ENCODE measurements at places on chromosomes 3 and 15.

DNA sequence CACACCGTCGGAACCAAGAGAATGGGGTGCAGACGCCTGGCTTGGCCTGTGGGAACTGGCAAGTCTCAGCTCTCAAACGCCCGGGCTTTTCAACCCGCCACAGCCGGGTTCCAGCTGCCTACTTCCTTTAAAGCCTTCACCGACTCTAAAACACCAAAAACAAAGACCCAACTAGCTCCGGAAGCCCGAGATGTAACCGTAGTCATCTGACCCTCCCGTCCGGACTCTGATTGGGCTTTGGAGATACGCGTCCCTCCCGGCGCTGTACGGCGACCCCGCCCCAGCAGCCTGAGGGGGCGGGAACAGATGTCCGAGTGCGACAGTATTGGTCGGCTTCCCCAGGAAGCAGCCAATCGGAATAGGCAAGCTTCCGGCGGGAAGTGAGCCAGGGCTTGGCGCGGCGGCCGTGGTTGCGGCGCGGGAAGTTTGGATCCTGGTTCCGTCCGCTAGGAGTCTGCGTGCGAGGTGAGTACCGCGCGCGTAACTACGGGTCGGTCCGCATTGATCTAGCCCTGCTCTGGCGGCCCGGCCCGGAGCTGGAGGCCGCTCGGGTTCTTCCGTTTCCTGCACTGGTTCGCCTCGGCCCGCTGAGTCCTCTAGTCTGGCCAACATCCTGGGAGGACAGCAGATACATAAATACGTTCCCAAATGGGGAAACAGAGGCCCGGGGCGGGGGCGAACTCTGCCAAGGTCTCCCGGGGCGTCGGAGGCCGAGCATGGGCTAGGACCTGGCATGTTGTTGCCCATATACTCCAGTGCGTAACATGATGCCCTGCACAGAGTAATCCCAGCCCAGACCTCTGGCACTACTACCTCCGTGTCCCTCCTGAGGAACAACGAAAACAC is at the start of gene BLM:
Gene BLM (plus strand): TSS at position 371 of the 846 bp plus-strand sequence. CDS start 30,047 bp downstream, outside the sequence.
- DNase-seq = peak; percentile 97

DNA sequence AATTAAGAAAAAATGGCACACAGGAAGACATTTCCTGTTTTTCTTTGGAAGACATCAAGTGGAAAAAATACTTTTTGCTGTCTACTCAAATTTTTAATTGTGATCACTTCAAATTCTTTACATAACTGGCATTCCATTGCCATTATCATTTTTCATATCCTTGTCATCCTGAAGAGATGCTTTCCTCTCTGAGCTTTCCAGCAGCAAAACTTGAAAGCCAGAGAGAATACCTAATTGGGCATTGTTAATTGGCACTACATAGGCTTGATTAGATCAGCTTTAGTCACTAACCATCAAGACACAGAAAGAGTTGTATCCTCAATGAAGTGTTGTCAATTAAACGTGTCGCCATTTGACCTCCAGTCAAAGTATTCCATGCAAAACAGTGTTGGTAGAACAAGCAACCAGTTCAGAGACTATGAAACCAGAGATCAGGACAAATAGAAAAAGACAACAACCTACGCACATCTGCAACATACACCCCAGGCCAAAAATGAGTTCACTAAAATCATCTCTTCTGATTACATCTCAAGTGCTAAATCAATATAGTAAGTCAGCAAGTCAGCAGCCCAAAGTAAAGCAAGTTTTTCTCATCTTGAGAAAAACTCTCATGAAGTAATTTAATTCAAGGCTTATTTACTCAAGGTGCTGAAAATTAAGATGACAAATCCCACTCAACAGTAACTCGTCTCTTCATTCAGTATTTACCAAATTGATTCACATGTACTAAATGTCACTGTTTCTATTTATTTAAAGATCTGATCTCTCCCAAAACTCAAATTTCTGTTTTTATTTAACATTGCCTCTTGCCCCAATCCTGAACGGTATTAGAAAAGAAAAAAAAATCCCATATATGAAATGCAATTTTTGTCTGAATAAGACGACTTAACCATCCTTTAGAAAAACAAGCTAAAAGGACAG is 123.0 kb downstream of the SUCLG2 start:
- no peak for DNase-seq

DNA sequence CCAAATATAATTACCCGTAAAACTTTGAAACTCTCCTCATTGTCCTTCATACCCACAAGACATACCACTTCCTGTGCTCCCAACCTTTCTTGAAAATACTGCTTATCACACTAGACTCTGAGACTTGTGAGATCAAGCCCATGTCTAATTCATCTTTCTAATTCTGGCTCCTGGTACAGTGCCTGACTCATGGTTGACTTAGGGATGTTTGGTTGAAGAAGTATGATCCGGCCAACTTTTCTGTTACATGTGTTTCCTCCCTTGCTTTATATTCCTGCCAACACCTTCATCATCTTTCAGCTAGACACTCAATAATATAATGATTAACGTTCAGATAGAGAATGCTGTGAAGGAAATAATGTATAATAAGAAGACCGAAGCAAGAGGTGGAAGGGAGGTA is 58.2 kb downstream of the MEX3B start:
- no peak for DNase-seq

- DNase-seq = no peak
Measured at GRCh38 chr15:29312387-29312786, 42.8 kb upstream of the NSMCE3 start.

- DNase-seq = no peak
Measured at GRCh38 chr3:11706604-11707003, 62.9 kb upstream of the VGLL4 start.

DNA sequence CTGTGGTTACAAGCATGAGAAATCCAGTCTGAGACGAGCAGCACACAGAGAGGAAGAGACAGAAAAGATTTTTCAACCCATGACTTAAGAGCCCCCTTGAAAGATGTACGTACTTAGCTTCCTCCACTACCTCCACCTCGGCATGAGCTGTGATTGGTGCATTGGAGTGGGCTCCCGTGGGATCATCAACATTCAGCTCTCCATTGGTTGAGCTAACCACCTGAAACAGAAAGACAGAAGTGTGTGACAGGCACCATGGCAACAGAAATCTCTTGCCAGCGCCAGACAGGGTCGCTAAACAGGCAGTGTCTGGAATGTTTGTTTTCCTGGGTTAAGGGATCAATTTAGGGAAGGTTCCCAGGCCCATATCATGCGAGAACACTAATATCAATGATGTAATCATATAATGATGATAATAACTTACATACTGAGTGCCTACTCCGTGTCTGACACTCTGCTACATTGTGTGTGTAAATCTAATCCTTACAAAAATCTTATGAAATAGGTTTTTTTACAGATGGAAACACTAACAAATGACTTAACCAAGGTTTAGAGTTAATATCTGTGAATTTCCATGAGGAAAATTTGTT is 17.5 kb upstream of the PPIB start:
- DNase-seq = no peak

GRCh38 chr3:196726788-196727675 is 12.6 kb upstream of the PAK2 start:
- no peak for DNase-seq
